ENCODE measurements at places on chromosomes 5 and 9.

- DNase-seq = no peak
Measured at GRCh38 chr5:118126159-118126558, 862.2 kb downstream of the DTWD2 start.

GRCh38 chr5:39519566-39520231 lies 94.9 kb upstream of the DAB2 start:
- no peak for DNase-seq

- no peak for DNase-seq
Measured at GRCh38 chr5:80054682-80055081, 19.5 kb downstream of the THBS4 start.

DNA sequence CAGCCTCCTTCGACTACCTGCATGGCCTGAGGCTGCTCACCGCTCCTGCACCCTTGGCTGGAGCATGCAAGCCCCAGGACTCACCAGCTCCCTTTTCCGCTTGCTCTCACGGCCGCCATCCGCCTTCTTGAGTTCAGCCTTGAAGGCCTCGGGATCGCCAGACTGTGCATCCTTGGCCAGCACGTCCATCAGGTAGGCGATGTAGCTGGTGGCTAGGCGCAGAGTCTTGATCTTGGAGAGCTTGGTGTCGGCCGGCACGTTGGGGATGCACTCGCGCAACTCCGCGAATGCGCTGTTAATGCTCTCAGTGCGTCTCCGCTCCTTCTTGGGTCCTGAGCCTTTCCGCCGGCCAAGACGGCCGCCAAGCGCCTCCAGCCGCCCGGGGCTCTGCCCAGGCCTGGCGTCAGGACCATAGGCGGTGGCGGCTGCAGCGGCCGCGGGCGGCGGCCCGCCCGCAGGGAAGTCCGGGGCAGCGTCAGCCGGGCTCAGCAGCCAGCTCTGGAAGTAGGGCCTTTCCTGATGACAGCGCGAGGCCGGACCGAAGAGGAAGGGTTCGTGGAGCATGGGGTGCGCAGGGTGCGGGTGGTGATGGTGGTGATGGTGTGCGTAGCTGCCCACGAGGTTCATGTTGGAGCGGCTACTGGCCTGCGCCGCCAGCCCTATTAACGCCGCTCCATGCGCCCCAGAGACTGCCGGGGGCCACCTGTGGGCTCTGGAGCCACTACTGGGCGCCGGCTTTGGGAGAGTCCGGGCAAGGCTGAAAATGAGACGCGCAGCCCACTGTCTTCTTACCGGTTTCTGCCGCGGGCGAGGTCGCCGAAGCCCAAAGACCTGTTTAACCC lies 424 bp downstream of the HAND1 start:
- DNase-seq = no peak

GRCh38 chr9:19161257-19162025 lies 34.1 kb upstream of the PLIN2 start:
- DNase-seq = peak; percentile 58

- peak; percentile 6 for DNase-seq
Measured at GRCh38 chr9:1726993-1727759, 288.0 kb upstream of the SMARCA2 start.

GRCh38 chr5:87105577-87105976 lies 162.1 kb upstream of the RASA1 start:
- no peak for DNase-seq

GRCh38 chr9:110975969-110976368 lies 62.3 kb downstream of the LPAR1 start:
- DNase-seq = no peak

GRCh38 chr5:170993476-170993875 lies 131.7 kb downstream of the RANBP17 start:
- DNase-seq = no peak

- no peak for DNase-seq
Measured at GRCh38 chr5:130290219-130290618, 386.0 kb downstream of the CHSY3 start.

GRCh38 chr9:12878351-12878978 lies 103.6 kb downstream of the LURAP1L start:
- no peak for DNase-seq

DNA sequence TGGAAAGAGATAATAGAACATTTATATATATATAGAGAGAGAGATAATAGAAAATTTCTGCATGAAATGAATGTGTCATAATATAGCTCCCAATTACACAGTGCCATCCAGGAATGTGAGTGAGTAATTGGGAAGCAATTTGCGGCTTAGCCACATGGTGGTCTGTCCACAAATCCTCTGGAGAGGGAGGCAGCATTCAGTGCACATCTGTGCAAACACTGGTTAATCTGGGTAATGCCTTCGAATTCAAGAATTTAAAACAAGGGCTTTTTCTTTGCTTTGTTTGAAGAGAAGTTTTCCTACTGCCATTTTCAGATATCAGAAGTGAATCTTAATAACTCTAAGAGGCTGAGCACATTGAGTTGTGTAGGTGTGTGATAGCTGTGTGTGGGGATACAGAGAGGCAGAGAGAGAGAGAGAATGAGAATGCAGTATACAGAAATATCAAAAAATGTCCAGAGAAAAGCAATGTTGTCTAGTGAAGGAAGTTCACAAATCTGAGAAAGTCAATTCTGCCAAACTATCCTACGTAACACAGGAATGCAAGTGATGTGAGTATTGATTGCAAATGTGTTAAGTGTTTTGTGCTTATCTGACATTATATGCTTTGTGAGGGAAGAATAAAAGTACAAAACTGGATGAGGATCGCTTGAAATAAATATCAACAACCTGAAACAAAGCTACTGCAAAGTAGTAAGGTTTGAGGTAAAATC lies 134.6 kb downstream of the EDIL3 start:
- DNase-seq = no peak

GRCh38 chr5:9297134-9297533 lies 248.7 kb downstream of the SEMA5A start:
- DNase-seq = no peak

- DNase-seq = no peak
Measured at GRCh38 chr5:57137401-57137800, 36.5 kb upstream of the GPBP1 start.

DNA sequence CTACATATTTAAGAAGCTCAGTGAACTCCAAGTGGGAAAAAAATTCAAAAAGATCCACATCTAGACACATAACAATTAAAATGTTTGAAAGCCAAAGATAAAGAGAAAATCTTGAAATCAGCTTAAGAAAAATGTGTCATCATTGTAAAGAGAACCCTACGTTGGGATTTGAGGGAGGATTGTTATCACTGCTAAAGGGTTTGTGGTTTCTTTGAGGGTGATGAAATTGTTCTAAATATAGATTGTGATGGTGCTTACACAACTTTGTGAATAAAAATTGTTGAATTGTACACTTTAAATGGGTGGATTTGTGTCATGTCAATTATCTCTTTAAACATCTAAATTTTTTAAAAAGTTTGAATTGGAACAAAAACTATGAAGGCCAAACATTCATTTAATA lies 92.2 kb upstream of the ADAMTS19 start:
- no peak for DNase-seq

GRCh38 chr5:116492016-116492623 lies 82.5 kb downstream of the SEMA6A start:
- DNase-seq = no peak

GRCh38 chr5:176542135-176542595 lies 5.0 kb upstream of the RNF44 start:
- DNase-seq = peak; percentile 65

- no peak for DNase-seq
Measured at GRCh38 chr9:77747163-77747562, 99.0 kb upstream of the GNA14 start.

DNA sequence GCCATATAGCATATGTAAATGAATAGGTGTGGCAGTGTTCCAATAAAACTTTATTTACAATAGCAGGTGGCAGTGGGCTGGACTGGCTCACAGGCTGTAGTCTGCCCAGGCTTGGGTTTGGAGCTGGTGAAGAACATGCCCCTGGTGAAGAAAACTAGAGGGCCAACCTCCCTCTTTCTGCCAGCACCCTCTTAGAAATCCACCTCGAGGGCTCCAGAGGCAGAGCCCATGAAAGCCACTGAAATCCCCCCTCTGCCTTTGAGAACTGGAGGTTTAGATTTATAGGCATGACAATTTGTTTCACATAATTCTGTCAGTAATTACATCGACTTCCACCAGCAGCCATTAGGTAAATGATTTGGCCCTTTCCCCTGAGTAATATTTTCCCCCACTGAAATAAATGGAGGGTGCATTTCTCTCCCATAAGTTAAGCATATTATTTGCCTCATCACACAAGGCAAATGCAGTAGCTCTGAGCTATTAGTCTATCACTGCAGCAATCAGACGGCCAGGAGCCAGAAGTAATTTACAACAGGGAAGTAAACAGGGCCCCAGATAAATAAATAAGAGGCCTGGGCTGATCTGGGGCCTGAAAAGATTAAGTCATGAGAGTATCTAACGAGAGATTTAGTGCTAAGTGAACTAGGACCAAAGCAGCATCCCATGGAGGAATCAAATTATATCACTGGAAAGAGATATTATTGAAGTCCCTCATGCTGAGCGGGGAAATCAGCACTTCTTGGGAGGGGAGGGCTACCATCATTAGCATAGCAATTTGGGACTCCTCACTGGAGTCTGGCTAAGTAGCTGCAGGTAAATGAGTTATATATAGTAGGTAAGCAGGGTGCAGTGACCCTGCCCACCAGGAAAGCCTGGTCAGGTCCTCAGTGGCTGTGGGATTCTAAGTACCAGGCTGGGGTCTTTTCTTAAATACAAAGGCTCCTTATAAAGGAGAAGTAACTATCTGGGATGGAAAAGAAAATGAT lies 123.9 kb downstream of the SLIT3 start:
- no peak for DNase-seq

Data from stimulated activated CD4-positive, alpha-beta T cell treated with anti-CD3 and anti-CD28 coated beads, Interleukin-4, amount 100 ng/mL, for 24 hours (primary cell).